ENCODE measurements at places on chromosomes 3 and 15. TPM values are rescaled to one million over a fixed set of nuclear protein-coding genes. Genes with fewer than 3 reads are reported as not detected.

ZKSCAN7 gene
- total RNA-seq: 4.1 TPM

PAK6 gene
- total RNA-seq: 0.09 TPM

MYH15 gene
- 0.05 TPM for total RNA-seq

LRRC31 gene
- total RNA-seq: not detected

PFKFB4 gene
- total RNA-seq: 3.3 TPM

GOLGA8J gene
- not detected for total RNA-seq

DNA sequence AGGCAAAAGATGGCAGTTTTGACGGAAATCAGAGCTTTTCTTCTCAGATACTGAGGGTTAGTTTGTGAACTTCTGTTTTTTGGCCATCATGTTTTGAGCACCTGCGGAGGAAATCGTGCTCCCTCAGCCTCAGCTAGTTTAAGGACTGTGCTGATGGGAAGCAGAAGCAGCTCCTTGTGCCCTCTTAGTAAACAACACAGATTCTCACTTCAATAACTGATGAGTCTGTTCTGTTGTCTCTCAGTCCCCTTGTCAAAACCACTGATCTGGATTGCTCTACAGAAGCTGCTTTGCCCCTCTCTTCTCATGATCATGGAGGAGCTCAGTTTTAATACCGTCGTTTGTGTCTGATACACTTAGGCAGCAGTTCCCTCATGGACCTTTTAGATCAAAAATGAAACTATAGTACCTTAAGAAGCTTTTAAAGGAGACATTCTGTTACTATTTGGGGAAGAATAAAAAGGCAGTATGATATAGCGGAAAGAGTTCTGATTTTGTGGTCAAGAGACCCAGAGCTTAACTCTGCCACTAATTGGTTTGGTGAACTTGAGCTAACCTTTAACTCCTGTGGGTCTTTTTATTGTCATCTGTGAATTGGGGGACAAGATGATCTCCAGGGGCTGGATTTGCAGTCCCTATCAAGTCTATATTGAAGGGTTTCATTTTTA lies 152.6 kb downstream of the BBX start:
- no peak for DNase-seq

DNA sequence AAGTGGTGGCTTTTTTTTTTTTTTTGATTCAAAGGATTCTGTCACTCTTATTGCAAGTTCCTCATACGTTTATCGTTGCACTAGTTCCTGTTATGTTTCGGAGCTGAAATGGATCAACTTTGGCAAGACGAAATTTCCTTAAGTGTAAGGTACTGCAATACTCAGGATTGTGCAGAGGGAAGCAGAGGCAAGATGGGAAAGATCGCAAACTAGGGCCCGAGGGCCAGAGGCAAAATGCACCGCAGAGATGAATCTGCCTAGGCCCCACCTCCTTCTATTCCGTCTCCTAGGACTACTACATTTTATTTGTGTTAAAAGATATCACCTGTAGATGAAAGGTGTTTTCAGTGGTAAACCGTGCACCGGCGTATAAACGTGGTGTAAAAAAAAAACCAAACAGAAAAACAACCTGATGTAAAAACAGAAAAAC lies 331 bp downstream of the RNU6-1 start:
- peak; percentile 80 for DNase-seq

- no peak for DNase-seq
Measured at GRCh38 chr15:57335719-57336118, 40.6 kb upstream of the CGNL1 start.

DNA sequence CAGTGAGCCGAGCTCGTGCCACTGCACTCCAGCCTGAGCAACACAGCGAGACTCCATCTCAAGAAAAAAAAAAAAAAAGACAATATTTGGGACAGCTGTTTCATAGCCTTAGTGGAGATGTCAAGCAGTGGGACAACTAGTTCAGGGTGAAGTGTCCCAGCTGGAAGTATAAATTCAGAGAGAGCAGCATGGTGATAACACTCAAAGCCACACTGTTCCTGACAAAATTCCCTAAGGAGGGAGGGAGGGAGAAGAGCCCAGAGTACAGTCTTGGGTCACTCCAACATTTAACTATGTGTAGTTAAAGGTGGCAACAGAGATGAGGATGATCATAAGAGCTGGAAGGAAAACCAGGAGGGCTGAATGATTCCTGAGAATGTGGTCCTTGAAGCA lies 21.1 kb upstream of the IP6K2 start:
- DNase-seq: no peak

GRCh38 chr3:179697736-179698332 lies 45.0 kb downstream of the USP13 start:
- DNase-seq: no peak

DNA sequence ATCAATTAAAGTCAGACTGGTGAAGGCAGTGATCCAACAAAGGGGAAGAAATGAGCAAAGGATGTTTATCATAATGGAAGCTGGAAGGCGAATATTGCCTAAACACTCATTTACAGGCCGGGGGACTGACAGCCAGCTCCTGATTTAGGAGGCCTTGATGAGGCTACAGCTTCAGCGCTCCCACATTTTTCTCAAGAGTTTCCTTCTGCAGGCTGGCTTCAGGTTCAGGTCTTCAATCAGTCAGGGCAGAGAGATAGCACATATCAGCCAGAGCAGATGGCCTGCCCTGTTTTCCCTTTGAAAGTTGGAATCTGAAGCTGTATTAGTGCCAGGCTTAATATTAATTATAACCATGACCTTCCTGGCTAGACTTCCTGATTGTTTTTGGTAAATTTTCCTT lies 218.9 kb downstream of the SV2B start:
- no peak for DNase-seq

GRCh38 chr3:15367059-15367458 lies 34.7 kb upstream of the SH3BP5 start:
- no peak for DNase-seq

DNA sequence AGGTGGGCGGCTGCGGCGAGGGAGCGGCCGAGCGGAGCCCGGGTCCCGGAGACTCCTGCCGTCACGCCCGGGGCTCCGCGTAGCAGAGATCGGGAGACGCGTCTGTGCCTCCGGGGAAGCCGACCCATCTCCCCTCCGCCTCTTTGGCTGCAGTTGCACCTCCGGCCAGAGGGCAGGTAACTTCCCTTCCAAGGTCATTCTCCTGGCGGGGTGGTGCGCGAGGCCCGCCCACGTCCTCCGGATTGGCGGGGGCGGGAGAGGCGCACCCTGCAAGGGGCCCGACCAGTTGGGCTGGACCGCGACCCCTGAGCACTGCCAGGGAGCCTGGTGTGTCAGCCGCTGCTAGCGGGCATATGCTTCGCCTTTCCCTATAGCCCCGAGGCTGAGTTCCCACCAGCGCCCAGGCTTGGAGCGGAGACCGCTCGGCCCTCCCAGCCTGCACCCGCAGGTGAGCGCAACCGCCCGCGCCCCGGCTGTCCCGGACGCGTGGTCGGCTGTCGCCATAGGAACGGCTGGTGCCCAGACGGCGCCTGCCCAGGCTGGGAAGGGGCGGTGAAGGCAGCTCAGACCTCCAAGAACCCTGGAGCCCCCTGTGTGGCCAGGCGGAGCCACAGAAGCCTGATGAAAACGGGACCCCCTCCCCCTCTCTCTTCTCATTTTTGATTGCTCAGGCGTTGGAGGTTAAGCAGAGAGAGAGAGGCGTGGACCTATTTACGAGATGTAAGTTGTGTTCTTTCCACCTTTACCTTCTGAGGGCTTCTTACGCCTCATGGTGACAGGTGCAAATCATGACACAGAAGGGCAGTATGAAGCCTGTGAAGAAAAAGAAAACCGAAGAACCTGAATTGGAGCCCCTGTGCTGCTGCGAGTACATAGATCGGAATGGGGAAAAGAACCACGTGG lies 453 bp downstream of the ZDHHC23 start:
- no peak for DNase-seq

DNA sequence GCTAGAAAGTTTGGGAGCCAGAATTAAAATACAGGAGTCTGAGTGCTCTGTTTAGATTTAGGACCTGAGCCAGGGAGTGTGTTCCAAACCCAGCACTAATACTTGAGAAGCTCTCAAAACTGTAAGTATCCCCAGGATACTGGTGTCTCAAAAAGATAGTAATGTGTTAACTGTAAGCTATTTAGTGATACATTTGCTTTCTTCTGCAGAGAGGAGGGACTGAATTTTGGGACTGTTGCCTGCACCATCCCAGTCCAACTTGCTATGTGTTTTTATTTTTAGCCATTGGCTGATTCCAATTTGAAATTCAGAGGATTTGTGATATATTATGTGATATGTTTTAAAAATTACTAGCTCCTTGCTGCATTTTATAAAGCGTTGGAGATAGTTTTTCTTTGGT lies 31.5 kb downstream of the UBE2E1 start:
- DNase-seq: no peak

GRCh38 chr15:74011610-74012009 lies 17.1 kb downstream of the PML start:
- DNase-seq: no peak

- DNase-seq: peak; percentile 12
Measured at GRCh38 chr15:67884009-67884408, 44.2 kb upstream of the RNU6-1 start.

DNA sequence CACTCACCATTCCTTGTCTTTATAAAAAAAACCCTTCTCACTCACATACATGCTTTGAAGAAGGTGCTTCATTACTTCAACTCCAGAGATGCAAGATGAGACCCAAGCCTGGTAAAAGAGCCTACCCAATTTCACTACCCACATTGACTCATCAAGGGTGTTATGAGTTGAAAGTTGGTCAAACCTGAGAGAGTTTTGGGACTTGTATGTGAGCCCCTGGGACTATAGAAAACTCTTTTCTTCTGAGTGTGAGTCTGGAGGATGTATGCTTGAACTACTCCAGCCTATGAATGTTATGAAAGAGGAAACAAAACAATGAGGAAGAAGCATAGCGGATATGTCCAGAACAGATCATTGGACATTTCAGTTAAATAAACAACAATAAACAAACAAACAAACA lies 106.5 kb upstream of the SATB1 start:
- DNase-seq: no peak

- DNase-seq: no peak
Measured at GRCh38 chr15:71444866-71445590, 329.8 kb downstream of the THSD4 start.

- no peak for DNase-seq
Measured at GRCh38 chr15:89115547-89115946, 27.3 kb downstream of the ABHD2 start.

Measured in SJSA1 (cell line).